ENCODE measurements at places on chromosomes 3 and 15. TPM values are rescaled to one million over a fixed set of nuclear protein-coding genes. Genes with fewer than 3 reads are reported as not detected.

- peak; percentile 48 for DNase-seq
These were observed 1.4 kb downstream of the XXYLT1 start for GRCh38 chr3:195269375-195270078.

DNA sequence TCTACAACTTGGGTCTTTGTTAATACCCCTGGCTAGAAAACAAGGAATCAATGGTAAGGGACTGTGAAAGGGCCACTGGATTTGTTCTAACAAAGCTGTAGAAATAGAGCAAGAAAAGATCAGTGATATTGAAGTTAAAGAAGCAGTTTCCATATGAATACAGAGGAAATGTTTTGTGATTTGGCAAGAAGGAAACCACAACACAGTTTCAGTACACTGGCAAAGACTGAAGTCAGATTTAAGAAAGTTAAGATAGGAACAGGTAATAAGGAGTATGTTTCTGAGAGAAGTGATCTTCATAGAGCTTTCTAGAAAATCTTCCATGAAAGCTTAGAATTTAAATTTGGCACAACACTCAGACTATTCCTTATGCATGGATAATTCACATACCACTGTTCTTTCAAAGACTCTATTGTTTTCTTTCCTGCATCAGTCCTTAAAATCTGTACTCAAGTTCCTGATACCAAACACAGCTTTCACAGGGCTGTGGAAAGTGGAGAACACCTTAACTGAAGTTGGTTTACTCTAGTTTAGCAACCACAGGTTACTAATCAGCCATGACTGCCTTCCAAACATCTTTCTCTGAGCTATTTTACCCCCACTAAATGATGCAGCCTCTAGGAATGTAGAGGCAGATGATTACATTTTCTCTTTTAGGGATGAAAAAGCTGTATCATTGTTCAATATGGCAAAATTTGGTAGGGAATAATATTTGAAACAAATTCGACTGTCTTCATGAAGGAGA lies 32.4 kb upstream of the ALCAM start:
- DNase-seq = peak; percentile 7

The EPHA6 gene
- 0.15 TPM for total RNA-seq

DNA sequence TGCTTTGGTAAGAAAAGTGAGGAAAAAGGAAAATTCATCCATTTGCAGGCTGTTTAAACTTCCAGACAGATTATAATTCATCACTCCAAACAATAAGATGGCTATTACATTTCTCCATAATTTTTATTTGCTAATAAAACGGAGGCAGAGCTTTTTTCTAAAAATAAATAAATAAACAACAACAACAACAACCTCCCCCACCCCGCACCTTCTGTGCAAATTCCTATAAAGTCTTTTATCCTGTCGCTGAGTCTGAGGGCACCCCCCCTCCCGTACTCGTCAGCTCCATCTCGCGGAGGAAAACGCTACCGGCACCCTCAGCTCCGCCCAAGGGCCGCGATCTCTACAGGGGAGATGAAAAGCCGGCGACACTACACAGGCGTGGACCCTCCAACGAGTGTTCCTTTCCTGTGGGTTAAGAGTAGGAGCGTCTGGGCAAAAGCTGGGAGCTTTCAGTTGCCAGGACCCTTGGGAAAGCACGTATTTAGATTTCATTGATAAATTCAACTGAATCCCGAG lies 1.0 kb upstream of the ATP1B3 start:
- DNase-seq = peak; percentile 87

DNA sequence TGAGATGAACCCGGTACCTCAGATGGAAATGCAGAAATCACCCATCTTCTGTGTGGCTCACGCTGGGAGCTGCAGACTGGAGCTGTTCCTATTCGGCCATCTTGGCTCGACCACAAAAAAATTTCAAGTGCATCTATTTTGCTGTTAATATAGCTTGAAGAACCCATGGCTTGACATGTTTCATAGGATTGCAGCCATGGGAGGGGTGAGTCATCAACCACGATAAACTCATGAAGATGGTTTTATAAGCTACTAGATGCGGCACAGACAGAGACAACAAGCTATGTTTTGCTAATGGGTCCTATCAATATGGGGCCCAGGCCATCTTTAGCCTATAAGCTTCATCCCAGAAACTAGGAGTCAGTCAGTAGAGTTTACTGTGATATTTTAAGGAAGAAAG lies 100.4 kb upstream of the PHLDB2 start:
- DNase-seq = peak; percentile 58

DNA sequence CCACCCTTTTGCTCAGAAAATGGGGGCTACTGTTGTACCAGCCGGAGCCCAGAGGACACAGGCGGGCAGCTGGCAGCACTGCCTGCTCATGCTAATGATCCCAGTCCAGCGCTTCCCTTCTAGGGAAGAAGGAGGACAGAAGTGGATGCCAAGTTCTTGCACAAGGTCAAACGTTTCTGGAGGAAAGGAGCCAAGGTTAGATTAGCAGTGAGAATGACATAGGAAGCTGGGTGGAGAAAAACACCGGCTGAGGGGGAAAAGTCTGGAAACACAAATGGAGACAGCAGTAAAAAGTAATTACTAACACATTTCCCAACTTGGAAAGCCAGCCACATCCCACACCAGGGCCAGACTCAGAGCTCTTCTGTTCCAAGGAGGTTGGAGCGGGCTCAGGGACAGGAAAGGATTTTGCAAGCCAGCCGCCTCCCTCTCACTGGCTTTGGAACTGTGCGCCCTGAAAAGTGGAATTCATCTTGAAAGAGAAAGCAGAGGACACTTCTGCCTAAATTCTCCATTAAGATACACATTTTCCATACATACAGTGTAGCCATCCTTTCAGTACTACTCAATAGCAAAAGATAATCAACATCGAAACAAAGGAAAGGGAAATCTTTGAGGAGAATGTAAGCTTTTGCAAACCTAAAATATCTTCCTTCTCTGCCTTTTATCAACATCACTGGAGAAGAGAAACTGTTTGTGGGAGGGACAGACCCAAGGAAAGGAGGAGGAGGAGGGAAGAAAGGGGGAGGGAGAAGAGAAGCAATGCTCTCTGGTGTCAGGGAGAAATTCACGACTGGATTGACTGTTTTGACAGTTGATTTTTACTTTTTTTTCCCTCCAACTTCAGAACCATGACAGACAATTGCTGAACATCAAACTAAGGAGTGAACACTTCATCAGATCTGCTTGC lies 133.6 kb downstream of the CD47 start:
- DNase-seq = peak; percentile 96

The GOLGA8T gene
- 0.99 TPM for total RNA-seq

DNA sequence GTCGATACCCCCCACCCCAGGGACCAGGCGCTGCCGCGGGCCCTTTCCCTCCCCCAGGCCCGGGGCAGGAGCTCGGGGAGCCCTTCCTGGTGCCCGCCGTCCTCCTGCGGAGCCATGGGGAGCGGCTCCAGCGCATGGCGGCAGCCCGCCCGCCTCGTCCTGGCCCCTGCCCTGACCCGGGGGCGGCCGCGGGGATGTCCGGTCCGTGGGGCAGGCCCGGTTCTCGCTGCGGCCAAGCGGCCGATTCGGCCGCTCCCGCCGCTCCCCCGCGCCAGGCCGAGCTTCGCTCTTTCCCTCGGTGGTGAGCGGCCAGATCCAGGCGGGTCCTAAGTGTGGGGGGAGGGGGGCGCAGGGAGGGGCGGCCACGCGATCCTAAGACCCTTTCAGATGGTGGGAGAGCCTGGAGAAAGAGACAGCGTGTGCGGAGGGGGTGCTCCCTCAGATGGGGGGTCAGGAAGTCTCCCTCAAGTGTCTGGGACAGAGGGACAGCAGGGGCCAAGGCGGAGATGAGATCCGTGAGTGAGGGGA lies 1.3 kb downstream of the NEIL1 start:
- peak; percentile 13 for DNase-seq

- DNase-seq = no peak
These were observed 2.5 kb downstream of the NT5DC2 start for GRCh38 chr3:52530918-52531826.

- peak; percentile 78 for DNase-seq
These were observed 12.0 kb downstream of the TBC1D5 start for GRCh38 chr3:17730318-17730967.

DNA sequence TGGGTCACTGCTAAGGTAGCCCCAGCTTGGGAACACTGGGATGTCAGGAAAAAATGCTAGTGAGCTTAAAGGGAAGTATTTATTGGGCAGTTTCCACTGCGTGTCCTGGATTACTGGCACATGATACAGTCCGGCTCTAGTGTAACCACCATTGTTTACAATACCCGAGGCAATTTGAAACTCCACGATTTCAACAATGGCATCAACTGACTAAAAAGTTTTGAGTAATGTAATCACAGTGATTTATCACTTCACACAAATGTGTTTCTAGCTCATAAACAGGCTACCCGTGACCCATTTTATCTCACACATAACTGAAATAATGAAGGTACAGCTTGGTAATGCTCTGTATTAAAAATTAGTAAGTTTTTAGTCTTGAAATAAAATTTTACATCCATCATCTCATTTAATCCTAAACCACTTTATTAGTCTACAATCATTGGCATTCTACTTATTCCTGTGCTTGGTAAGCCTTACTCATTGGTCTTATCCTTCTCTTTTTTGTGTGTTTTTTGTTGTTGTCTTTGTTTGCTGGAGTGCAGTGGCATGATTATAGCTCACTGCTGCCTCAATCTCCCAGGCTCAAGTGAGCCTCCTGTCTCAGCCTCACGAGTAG lies 7.6 kb downstream of the ZMAT3 start:
- DNase-seq = no peak

- DNase-seq = peak; percentile 77
These were observed 2.8 kb downstream of the MAP4 start for GRCh38 chr3:48013288-48013980.

DNA sequence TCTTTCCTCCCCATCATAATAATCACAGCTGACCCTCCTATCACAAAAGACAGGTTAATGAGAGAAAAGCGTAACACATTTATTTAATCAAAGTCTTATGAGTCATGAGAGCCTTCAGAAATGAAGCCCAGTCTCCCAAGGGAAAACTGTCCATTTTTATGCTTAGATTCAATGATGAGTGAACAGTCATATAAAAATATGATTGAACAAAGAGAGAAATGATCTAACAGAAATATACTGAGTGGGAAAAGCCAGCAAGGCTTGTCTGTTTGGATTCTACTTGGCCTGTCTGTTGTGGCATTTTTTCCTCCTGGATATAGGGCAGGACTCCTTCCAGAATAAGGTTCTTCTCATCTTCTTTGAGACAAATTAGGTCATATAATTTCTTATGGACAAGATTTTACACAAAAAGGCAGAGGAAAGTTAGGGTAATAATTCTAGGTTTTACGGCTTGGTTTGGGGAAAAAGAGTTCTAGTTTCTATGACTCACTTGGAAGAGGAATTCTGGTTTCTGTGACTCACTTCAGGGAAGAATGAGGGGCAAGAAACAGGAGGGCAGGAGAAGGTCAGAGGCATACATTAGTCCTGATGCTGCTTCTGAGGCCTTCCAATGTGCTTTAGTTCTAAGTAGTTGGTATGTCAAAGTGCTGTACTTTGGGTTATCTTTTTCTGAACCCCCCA lies 534.2 kb downstream of the ZIC1 start:
- peak; percentile 86 for DNase-seq

DNA sequence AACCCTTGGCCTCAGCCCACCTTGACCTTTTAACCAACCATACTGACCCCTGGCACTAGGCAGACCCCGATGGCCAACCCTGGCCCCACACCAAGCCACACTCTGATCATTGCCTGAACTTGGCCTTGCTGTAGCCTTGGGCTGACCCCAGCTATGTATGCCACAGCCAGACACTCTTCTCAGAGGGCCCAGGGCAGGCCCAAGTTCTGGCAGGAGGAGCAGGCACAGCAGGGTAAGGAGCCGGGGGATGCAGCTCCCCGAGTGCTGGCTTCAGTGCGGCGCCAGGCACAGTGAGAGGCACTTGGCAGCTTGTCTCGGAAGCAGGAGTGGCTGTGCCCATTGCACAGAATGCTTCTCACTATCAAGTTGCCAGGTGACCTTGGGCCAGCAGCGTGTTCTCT lies 22.3 kb downstream of the PRR20G start:
- no peak for DNase-seq

GRCh38 chr15:32840507-32841245 lies 122.9 kb downstream of the GREM1 start:
- no peak for DNase-seq

The ADAMTS9 gene
- 168 TPM for total RNA-seq

DNA sequence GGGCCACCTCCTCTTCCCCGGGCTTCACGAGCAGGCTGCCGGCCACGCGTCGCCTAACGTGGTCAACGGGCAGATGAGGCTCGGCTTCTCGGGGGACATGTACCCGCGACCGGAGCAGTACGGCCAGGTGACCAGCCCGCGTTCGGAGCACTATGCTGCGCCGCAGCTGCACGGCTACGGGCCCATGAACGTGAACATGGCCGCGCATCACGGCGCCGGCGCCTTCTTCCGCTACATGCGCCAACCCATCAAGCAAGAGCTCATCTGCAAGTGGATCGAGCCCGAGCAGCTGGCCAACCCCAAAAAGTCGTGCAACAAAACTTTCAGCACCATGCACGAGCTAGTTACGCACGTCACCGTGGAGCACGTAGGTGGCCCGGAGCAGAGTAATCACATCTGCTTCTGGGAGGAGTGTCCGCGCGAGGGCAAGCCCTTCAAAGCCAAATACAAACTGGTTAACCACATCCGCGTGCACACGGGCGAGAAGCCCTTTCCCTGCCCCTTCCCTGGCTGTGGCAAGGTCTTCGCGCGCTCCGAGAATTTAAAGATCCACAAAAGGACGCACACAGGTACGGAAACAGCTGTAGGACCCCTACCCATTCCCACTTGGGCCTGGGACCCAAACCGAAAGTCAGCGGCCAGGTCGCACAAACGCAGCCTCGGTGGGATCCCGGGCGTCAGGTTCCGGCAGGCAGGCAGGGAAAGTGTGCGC lies 1.5 kb downstream of the ZIC1 start:
- peak; percentile 28 for DNase-seq

DNA sequence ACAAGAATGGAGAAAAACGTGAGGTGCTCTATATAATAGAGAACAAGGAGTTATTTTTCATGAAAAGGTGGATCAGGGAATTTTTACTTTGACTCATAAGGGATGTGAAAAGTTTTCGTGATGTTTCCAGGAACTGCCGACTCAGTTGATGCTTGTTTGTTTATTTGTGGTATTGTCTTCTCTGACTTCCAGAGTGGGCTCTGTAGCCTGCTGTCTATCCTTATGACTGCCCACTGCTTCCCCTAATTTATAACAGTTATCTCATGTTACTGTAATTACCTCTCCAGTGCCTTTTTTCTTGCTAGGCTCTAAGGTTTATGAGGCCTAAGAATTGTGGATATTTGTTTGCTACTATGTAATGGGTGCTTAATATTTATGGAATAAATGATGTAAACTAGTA lies 12.3 kb downstream of the ARL13B start:
- no peak for DNase-seq

Data from cardiac muscle cell (in vitro differentiated cells and primary cell).